Stimulated activated CD8-positive, alpha-beta memory T cell treated with anti-CD3 and anti-CD28 coated beads, Interleukin-15, amount 100 ng/mL, for 4 hours (primary cell): ENCODE measurements at places on chromosomes 2 and 18.

GRCh38 chr2:17070711-17071110 is 405.1 kb upstream of the CYRIA start:
- DNase-seq: no peak

DNA sequence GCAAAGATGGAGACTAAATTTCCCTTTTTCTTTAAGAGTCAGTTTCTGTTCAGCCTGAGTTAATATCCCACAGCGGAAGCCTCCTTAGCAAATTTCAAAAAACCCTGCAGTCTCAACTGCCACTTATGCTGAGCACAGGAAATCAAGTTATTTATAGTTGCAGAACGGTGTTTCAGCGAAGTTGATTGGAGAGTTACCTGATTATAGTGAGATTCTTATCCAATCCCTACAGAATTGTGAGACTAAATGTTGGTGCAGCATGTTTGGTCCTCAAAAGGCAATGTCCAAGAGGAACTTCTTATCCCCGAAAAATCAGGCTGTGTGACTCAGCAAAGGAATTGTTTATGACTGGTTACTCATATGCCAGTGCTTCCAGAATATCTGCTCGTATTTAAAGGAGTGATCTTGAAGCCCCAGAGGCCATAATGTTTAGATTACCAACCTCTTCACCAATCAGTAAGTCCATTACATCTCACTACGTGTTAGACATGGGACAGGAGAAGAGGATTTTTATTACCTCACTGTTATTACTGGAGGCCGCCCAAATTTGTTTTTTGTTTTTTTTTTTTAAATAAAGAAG is 67.9 kb downstream of the LRRFIP1 start:
- DNase-seq: no peak

DNA sequence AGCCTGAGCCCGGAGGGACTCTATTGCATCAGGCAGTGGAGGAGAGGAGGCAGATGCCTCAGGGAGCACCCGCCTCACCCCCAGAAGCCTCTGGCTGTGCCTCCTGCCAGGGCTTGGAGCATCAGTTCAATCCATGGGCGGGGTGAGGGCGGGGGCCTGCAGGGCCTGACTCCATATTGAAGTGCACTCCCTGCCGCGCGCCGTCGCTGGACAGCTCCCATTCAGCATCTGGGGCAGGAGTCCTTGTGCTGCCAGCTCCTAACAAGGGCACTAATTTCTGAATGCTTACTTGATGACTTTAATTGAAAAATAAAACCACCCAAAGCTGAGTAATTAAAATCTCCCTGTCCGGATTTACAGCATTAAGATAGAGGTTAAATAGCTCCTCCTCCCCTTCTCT is 23.8 kb downstream of the C1QL2 start:
- no peak for DNase-seq

- no peak for DNase-seq
Measured at GRCh38 chr2:38889575-38889974, at the start of gene ARHGEF33. TSS of gene ARHGEF33 (plus strand) at chr2:38889875. CDS start at chr2:38919448, 29,573 bp downstream.

DNA sequence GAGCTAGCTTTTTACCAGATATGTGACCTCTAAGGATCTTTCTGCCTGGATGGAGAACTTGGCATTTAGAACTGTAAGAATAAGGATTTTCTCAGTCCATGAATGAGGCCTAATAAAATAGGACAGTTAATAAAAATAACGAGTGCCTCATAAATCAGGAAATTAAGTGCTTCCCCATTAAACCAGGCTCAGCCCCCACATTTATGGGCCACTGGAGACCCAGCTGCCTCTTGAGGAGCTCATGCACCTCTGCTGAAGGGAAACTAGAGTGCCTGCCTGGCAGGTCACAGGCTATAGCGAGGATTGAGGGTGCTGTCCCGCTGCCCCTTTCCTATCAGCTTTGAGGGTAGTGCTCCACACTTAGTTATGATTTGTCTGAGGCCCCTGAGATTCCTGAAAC is 158.0 kb downstream of the ALK start:
- DNase-seq: no peak

- DNase-seq: no peak
Measured at GRCh38 chr2:11777066-11777782, 30.8 kb downstream of the LPIN1 start.

DNA sequence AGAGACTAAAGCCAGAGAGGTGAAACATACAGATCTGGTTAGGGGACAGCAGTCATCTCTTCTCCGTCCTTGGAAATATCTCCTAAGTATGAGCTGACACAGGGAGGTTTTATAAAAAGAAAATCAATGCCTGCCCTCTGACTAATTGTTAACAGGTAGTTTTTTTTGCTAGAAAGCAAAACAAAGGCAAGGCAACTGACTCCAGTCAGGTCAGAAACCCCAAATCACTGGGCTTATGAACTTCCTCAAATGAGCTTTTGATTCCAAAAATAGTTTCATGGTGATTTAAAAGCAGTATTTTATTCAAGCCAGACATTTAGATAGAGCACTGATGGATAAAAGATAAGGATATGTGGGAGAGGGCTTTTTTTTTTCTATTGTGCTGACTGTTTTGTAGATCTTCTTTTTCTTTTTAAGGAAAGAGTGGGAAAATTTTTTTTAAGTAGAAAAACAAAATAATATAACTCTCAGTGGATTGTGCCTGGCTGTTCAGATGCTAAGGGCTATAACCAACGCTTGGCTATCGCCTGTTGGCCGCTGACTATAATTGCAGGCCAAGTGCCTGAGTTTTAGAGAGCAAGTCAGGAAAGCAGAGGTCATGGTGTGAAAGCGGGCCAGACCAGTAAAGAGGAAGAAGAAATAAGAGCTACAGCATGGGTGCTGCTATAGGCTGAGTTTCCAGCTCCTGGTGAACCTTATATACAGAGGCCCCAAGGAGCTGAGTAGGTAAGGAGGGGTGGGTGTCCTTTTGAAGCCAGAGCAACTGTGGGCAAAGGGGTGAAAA is 44.9 kb downstream of the MRPL35 start:
- no peak for DNase-seq

GRCh38 chr18:66682855-66683322 is 79.0 kb upstream of the CDH19 start:
- no peak for DNase-seq

DNA sequence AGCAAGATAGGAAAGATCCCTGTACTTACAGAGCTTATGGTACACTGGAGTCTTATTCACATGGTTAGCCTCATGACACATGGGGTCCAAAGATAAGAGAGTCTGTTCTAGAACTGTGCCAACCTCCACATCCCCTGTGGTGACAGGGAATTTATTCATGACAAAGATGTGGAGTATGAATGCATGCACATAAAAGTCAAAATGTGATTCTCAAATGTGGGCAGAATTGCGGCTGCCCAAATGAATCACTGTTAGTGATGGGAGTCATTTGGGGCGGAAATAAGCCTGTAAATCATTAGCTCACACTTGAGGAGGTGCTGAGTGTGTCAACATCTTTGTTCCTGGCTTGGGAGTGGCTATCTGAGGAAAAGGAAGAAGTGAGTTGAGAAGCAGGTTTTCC is 560.6 kb downstream of the SLC4A3 start:
- no peak for DNase-seq

GRCh38 chr18:2406544-2406943 is 164.8 kb downstream of the METTL4 start:
- DNase-seq: no peak

DNA sequence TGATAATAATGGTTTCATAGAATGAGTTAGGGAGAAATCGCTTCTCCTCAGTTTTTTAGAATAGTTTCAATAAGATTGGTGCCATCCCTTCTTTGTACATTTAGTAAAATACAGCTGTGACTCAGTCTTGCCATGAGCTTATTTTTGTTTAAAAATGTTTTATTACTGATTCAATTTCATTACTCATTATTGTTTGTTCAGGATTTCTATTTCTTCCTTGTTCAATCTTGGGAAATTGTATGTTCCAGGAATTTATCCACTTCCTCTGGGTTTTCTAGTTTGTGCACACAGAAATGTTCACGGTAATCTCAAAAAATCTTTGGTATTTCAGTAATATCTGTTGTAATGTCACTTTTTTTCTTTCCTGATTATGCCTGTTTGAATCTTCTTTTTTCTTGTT is 371.5 kb upstream of the SETBP1 start:
- no peak for DNase-seq

GRCh38 chr18:40606996-40607395 is 1348.0 kb upstream of the PIK3C3 start:
- DNase-seq: no peak

DNA sequence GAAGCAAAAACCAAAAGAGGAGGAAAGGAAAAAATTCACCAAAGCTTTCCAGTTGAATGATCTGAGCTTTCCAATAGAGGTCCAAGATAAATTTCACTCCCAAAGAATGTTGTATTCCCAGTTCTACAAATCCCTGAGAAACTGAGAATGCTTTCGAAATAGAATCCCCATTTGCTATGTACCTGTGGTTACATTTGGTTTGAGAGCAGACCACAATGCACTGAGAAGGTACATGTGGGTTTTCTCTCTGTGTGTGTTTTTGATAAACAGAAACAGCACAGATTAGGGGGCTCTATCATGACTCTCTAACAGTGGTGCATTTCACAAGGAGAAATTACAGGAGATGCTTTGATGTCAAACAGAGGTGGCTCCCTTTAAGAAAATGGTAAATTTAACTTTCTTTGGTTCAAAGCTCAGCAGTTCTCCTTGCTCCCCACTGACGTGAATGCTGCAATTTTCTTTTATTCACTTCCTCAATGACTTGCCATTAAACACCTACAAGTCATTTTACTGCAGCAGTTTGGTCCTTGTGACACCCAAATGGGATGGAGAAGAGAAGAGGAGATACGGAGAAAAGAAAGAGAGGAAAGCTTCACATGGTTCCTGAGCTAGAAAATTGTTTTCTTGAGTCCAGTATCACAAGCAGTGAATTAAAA is 108.7 kb downstream of the EPHA4 start:
- DNase-seq: no peak

GRCh38 chr2:118699447-118700175 is 147.8 kb downstream of the EN1 start:
- no peak for DNase-seq

DNA sequence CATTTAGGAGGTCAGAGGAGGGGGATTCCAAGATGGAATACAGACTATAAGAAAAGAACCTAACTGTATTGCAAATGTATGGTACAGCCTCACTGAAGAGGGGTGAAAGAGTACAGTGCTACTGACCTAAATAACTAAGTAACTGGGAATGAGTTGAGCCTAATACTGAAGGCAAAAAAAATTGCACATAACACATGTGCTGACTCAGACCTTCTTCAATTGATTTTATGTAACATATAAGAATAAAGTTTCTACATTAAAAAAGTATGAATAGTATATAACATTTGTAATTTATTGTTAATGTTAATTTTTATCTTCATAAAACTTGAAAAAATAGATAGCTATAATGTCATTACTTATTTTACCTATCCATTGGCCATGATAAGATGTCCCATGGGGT is 41.7 kb downstream of the MALT1 start:
- no peak for DNase-seq

- no peak for DNase-seq
Measured at GRCh38 chr2:122077771-122078170, 322.3 kb downstream of the TSN start.

DNA sequence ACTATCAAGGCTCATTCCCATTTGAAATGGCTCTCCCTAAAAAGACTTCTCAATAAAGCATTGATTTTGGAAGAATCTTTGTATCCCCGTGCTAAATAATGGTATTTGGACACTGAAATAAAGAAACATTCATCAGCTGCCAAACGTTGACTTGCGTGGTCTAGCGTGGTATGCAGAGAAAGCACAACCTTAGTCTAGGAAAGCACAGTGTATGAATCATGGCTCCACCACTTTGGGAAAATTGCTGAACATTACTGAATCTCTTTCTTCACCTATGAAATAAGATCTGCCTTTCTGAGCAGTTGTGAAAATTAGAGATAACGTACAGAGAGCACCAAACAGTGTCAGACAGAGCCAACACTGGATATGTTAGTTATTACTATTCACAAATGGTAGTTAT is 353.9 kb downstream of the SS18 start:
- DNase-seq: no peak

DNA sequence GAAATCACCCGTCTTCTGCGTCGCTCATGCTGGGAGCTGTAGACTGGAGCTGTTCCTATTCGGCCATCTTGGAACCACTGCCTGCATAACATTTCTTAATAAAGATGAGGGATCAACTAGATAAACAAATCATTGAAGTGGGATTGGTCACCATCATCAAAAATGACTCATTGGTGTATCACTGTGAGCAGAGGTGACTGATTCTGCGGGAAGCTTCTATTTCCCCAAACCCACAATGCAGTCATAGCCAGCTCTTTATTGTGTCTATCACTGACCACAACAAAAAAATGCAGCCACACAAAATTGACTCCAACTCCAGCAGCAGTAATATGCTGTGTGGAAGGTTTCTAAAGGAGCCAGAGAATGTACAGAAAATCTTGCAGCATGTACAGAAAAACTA is 630.7 kb upstream of the HS6ST1 start:
- DNase-seq: no peak

DNA sequence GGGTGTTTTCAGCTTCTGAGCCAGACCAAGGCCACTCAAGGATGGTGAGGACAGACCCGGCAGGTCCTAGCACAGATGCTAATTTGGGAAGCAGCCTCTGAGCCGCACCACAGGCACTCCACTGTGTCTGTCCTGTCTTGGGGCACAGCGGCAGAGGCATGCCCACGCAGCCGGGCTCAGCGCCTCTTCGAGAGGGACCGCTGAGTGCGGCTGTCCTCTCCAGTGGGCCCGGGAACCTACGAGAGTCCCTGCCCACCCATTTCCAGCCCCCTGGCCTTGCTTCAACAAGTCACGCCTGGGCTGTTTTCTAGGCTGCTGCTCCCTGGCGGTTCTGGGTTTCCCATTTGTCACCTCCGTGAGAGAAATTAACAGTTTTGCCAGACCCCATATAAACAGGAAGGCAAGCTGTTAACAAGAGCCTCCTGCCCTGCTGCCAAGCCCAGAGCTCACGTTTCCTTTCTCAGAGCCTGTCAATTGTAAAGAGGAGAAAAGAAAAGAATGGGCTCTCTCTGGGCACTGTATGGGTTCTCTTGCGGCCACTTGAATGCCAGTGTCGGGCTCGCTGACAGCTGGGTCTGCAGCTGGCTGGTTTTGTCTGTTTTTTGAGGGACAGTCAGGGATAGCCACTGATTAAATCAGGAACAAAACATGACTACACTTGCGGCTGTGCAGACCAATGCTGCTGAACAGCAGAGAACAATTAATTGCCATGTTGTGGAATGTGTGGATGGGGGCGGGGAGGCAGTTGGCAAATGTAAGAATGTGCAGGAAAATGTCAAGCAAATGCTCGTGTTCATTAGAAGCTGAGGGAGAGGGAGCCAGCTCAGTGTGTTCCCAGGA is 30.6 kb downstream of the TMEM17 start:
- DNase-seq: no peak

DNA sequence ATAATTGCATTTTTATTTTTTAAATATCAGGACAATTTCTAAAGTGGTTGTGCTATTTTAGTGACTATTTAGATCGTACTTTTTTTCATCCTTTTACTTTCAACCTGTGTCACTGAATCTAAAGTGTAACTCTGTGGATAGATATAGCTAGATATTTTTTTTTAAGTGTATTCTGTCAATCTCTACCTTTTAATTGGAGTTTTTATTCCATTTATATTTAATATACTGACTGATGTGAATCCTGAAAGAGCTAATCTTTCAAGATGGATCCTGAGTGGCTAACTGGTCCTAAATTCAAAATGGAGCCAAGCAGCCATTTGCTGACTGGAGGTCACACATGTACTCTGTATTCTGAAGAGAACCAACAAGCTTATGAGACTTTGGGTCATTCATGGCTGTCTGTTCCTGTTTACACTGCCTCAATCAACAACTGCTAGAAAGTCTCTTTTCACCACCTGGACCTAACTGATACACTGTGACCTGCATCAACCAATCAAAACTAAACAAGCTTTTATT is 4.6 kb upstream of the PSMD14 start:
- DNase-seq: no peak
